NCI-H2171 treated with DMSO at 0.1 percent for 48 hours (cell line): ENCODE measurements at places on chromosomes 2 and 18.

DNA sequence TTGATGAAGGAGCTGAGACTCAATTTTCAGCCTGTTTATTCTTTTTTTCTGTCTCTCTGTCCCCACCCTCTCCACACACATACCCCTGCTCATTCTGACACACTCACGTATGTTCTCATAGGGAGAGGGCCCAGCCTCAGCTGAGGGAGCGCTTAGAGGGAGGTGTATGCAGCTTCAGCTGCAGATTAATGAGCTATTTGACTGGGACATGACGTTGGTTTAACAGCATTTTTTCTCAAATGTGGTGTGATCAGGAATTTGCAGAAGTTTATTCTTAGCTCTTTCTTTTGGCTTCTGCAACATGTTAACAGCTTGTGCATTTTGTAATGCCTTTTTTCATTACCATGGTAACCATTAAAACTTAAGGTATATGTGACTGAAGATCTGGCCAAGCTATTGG is 1547.1 kb upstream of the PIK3C3 start:
- DNase-seq, result no peak

- peak; percentile 84 for DNase-seq
Measured at GRCh38 chr2:121570036-121570666, 39.5 kb downstream of the RNU4ATAC start.

- no peak for DNase-seq
Measured at GRCh38 chr18:34695310-34695709, 14.8 kb upstream of the DTNA start.

DNA sequence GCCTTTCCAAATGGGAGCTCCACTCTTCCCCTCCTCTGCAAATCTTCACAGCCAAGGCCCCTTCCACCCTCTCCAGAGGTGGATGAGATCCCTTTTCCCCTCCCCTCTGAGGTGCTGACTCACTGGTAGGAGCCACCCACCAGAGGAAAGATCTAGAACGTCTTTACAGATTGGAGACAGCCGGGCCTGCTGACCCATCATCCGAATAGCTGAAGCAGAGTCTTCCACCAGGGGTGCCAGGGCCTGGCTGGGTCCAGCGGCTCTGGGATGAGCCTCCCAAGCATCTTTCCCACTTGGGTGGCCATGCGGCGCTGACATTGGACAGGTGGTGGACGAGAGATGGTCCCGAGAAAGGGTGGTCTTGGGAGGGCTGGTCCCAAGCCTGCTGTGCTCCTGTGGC is 9.0 kb downstream of the ERFE start:
- DNase-seq, result no peak

- DNase-seq, result no peak
Measured at GRCh38 chr18:44880170-44880569, 199.5 kb downstream of the SETBP1 start.

GRCh38 chr2:41420872-41421271 is 626.9 kb upstream of the PKDCC start:
- DNase-seq, result no peak

GRCh38 chr2:223357076-223357475 is 245.1 kb downstream of the SCG2 start:
- DNase-seq, result no peak

DNA sequence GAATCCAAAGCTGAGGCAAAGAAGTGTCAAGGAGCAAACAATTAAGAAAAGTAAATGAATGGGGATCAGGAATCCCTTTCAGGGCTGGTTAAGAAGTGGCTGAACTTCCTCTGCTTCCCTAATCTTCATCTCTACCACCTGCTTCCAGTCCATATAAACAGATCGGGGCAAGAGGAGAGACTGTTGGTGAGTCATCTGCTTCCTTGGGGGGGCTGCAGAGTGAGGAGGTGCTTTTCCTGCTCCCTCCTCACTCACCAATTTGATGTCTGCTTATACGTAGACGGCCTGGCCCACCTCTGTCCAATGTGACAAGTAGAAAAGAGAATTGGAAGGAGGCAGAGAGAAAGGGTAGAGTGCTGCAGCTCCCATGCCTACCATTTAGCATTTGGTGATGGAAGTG is 68.4 kb downstream of the NAB1 start:
- DNase-seq, result peak; percentile 74

DNA sequence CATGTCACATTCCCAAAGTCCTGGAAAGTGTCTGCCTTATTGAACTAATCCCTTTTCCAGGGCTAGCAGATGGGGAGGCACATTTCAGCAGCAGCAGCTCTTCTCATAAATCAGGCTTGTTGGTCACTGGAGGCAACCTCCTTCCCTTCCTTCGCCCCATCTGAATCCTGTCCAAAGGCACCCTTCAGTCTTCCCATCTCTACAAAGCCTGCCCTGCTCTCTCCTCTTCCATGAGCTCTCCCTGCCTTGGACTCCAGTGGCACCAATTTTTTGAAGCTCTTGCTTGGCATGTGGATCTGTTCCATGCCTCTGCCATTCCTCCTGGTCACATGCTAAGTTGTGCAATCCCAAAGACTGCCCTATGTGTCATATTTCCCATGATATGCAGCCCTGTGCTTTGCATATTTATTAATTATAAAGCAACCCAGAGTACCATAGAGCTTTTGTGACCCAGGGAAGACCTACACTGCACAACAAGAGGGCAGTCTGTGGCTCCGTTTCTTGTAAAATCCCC is 70.3 kb downstream of the ANTXR1 start:
- no peak for DNase-seq

- peak; percentile 74 for DNase-seq
Measured at GRCh38 chr2:21916934-21917522, 793.3 kb downstream of the TDRD15 start.

- DNase-seq, result no peak
Measured at GRCh38 chr2:202460119-202460518, 84.0 kb downstream of the BMPR2 start.

DNA sequence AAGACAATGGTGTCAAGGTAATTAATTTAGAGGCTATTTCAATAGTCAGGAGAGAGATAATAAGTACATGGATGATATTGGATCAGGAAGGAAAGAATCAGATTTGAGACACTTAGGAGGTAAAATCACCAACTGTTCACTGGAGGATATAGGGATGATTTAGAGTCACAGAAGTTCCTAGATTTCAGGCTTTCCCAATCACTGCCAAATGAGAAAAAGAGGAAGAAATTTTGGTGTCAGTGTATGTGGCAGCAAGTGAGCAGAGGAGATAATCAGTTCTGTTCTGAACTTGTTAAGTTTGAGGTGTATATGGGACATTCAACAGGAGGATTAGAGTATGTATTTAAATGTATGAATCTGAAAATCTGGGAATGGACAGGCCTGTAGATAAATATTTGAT is 640.4 kb downstream of the NR4A2 start:
- no peak for DNase-seq

DNA sequence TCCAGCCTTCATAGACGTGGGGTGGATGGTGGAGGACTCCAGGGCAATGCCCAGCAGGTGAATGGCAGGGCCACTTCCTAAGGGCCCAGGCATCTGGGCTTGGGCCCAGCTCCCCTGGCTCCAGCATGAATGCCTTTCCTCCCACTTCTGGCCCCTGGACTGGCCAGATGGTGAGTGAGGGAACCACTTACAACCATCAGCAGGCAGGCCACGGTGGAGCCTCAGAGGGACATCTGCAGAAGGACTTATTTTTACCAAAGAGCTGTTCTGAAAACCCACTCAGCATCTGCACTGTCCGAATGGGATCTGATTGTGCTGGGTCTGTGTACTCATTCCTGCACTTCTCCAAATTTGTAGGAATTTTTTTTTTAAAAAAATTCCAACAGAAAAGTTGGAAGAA is 69.6 kb downstream of the SNTG2 start:
- no peak for DNase-seq

GRCh38 chr2:181190711-181191110 is 210.3 kb downstream of the UBE2E3 start:
- peak; percentile 62 for DNase-seq

GRCh38 chr18:63199743-63200241 is 119.8 kb downstream of the BCL2 start:
- no peak for DNase-seq

GRCh38 chr2:45191146-45191863 is 182.1 kb upstream of the SIX2 start:
- no peak for DNase-seq

GRCh38 chr2:217972490-217972889 is 30.3 kb downstream of the TNS1 start:
- DNase-seq, result no peak

GRCh38 chr2:112121682-112122254 is 16.4 kb upstream of the FBLN7 start:
- DNase-seq, result peak; percentile 55

- no peak for DNase-seq
Measured at GRCh38 chr2:11343368-11343649, 1.1 kb downstream of the ROCK2 start.

- DNase-seq, result no peak
Measured at GRCh38 chr2:127217470-127218325, 2.4 kb downstream of the CYP27C1 start.

DNA sequence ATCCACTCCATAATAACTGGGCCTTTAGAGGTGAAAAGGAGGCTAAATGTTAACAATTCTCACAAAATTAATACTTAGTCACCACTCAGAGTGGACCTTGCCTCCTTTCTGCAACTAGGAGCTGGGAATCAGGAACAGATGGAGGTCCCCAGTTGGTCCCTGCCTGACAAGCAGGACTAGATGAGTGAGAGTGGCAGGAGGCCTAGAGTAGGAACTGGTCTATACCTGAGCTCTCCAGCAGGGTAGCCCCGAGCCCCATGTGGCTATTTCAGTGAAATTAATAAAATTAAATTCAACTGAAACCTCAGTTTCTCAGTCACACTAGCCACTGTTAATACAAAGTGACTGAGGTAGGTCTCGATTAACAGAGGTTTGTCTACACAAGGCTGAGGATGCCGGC is 150.5 kb downstream of the MYO5B start:
- peak; percentile 40 for DNase-seq

GRCh38 chr2:30710461-30710860 is 96.8 kb downstream of the CAPN13 start:
- DNase-seq, result no peak

DNA sequence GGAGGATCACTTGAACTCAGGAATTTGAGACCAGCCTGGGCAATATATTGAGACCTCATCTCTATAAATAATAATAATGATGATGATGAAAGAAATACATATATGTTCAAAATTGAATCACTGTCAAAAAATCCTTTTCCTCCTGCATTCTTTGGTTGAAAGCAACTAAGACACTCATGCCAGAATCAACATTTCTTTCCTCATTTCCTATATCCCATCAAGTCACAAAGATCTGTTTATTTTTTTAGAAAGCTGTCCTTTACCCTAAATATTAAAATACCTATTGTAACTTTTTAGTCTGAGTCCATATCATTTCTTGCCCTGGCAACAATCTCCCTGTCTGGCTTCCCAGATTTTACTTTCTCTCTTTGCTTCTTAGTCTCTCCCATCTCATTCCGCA is 31.8 kb upstream of the PPP4R3B start:
- DNase-seq, result no peak

- DNase-seq, result peak; percentile 42
Measured at GRCh38 chr2:178280244-178280852, 86.0 kb downstream of the OSBPL6 start.

- no peak for DNase-seq
Measured at GRCh38 chr2:42498497-42498896, 4.7 kb upstream of the KCNG3 start.

- no peak for DNase-seq
Measured at GRCh38 chr2:231168460-231169139, 29.8 kb upstream of the ARMC9 start.

DNA sequence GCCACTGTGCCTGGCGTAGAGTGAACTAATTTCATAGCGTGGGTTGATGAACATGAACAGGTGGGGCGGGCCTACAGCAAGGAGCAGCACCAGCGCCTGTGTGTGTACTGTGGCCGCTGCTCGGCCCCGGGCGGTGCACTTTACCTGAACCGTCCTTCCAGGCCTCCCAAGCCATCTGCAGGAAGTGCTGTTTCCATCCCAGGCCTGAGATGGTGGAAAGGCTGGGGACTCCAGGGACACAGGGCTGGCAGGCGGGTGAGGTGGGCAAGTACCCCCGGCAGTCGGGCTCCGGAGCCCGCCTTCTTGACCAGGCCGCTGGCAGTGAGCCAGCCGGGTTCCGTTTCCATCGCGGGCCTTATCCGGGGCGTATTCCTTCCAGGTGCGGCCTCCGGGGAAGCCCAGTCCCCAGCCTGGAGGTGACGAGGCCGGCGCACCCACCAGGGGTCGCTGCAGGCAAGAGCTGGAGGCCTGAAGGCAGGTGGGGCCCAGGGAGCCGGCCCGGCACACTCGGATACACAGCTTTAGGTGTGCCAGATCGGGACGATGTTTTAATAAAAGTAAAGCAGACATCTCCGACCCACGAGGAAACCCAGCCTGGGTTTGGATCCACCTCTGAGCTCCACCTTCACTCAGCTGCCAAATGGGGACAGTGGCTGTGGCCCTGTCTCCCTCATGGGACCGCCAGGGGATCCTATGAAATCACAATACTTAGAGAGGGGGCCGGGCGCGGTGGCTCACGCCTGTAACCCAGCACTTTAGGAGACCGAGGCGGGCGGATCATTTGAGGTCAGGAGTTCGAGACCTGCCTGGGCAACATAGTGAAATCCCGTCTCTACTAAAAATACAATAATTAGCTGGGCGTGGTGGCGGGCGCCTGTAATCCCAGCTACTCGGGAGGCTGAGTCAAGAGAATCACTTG is 22.7 kb upstream of the PDIA6 start:
- no peak for DNase-seq

DNA sequence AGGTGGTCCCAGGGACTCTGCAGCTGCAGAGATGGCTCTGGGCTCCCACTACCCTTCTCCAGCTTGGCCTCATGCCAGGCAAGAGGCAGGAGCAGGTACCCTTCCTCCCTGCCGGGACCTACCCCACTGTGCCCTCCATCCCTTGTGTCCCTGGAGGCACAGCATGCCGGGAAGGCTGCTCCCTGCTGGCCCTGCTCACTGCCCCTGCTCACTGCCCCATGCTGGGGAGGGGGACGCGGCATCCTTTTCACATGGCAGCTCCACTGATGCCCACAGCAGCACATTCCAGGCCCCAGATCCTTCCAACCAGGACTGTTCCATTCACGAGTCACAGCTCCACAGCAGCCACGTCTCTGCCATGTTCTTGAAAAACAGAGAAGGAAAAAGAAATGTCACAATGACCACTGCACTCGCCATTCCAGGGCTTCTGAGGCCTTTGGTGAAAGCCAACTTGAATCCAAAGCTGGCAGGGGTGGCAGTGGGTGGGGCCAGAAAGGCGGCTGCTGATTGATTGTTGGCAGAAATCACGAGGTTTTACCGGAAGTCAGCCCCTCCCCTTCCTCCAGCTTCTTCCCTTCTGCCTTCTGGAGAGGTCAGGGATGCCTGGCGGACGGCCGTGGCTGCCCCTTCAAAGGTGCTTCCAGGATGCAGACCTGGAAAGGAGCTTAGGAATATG is 268.0 kb downstream of the CYP26B1 start:
- DNase-seq, result no peak
